ENCODE measurements at places on chromosomes 12 and 14. TPM values are rescaled to one million over a fixed set of nuclear protein-coding genes. Genes with fewer than 3 reads are reported as not detected.

DNA sequence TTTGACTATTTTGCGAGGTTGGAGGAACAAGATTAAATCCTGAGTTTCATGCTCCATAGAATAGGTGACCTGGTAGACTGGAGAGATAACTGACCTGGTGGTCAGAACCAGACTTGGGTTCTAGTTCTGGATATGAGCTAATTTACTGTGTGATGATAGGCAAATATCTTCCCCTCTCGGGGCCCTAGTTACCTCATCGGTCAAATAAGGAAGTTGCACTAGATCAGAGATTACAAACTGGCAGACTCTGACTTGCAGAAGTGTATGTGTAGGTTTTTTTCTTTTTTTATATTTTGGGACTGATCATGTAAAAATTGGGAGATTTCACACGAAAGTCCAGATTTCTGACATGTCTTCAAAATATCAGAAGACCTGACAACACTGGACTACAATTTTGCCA, 37.0 kb downstream of the RPH3A start:
- no peaks in the 10 kb centered on the region for H3K36me3 ChIP-seq
- no peaks in the 10 kb centered on the region for H3K27me3 ChIP-seq
- no peaks in the 10 kb centered on the region for H3K4me1 ChIP-seq
- H3K27ac ChIP-seq: no peak overlapping the region
- no peak for DNase-seq
- H3K4me3 ChIP-seq: no peak overlapping the region

DNA sequence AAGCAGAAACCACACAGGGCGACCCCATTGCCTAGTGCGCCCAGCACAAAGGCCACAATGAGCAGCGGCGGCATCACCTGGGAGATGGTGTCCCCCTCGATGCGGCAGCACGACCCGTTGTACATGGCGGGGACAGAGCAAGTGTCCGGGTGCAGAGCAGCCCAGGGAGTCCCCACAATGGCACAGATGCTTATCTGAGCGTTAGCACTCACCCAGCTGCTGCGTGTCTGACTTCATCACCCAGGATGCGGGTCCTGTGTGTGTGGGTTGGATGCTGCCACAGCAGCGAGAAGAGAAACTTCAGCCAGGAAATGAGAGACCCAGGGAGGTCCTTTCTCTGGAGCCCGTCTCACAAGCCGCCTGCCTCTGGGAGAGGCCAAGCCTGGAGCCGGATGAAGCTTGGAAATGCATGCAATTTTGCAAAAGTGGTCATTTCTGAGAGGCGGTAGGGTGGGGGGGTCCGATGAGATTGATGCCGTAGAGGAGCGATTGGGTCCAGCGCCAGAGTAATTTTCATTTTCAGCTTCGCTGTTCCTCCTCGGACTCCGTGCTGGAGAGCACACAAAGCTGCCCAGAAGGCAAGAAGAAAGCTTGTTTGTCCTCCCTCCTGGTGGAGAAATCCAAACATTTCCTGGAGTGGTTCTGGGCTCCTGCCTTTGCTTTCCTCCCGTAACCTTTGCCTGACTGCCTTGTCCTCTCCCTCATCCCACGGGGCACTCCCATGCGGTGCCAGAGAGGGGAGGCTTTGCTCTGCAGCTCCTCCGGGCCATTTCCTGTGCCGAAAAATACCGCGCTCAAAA, at the start of gene HCAR1:
Gene HCAR1 (minus strand): TSS at position 630 of the 800 bp plus-strand sequence. CDS start 505 bp downstream, at position 125.
- no peaks in the 10 kb centered on the region for H3K36me3 ChIP-seq
- DNase-seq: no peak
- H3K27me3 ChIP-seq: no peaks in the 10 kb centered on the region
- no peak within 1 kb of the TSS for H3K27ac ChIP-seq

Gene CEBPE
- not detected for total RNA-seq

GRCh38 chr14:53925201-53925766, 31.3 kb downstream of the BMP4 start:
- H3K36me3 ChIP-seq: no peaks in the 10 kb centered on the region
- no peak for DNase-seq
- no peak overlapping the region for H3K27ac ChIP-seq
- no peak overlapping the region for H3K4me3 ChIP-seq

Gene DCAF5
- total RNA-seq: 15.2 TPM

Gene CPNE6
- total RNA-seq: not detected

Gene FOXN4
- total RNA-seq: 0.35 TPM

DNA sequence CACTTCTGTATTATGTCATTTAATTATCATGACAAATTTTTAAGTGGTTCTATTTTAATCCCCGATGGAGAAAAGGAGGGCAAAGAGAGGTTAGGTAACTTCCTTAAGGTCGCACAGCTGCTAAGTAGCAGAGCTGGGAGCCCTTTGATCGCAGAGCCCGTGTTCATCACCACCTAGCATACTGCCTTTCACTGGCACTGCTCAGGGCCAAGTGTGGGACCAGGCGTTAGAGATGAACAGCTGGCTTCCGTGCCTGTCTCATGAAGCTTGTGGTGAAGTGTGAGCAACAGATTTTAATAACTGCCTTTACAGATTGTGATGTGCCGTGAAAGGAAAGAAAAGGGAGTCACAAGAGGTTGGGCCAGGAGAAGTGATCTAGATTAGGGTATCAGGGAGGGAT, 273.6 kb downstream of the AKAP6 start:
- H3K27ac ChIP-seq: no peak overlapping the region
- no peak for DNase-seq
- H3K4me3 ChIP-seq: no peak overlapping the region
- peaks cover 4% of the 10 kb centered on the region for H3K4me1 ChIP-seq
- H3K36me3 ChIP-seq: no peaks in the 10 kb centered on the region

DNA sequence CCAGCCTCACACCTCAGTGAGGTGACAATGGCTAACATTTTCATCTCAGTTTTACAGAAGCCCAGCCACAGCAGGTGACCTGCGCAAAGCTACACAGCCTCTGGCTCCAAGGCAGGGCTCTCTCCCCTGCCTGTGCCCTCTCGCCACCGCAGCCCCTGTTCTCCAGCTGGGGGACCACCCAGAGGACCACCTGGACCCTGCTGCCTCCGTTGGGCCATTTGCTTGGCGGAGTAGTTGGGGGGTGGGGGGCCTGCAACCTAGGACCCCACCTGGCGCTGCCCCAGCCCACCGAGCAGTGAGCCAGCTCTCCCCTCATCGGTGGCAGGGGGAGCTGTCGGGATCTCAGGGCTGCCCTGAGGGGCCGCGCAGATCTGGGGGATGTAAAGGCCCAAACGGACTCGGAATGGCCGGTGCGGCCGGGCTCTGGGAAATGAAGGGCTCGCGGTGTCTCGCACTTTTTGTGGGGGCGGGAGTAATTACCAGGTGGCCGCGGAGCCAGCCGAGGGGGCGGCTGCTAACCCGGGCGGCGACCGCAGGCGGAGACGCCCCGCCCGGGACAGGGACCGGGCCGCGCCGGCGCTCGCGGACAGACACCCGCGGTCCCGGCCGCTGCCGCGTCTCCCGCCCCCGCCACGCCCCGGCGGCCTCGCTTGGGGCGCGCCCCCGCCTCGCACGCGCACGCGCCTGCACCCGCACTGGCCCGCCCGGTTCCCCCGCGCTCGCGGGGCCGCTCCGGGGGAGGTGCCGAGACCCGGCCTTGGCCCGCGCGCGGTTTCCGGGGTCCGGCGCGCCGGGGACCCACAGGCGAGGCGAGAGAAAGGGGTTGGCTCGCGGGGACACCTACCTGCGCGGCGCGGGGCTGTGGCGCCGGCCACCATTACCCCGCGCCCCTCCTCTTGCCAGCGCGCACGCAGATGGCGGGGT, 8.6 kb upstream of the GPR68 start:
- H3K4me3 ChIP-seq: peak overlapping the region; percentile 80
- H3K27ac ChIP-seq: no peak overlapping the region
- H3K27me3 ChIP-seq: peaks cover 27% of the 10 kb centered on the region
- H3K36me3 ChIP-seq: no peaks in the 10 kb centered on the region
- peak; percentile 88 for DNase-seq

Gene WIF1
- total RNA-seq: 3.1 TPM

DNA sequence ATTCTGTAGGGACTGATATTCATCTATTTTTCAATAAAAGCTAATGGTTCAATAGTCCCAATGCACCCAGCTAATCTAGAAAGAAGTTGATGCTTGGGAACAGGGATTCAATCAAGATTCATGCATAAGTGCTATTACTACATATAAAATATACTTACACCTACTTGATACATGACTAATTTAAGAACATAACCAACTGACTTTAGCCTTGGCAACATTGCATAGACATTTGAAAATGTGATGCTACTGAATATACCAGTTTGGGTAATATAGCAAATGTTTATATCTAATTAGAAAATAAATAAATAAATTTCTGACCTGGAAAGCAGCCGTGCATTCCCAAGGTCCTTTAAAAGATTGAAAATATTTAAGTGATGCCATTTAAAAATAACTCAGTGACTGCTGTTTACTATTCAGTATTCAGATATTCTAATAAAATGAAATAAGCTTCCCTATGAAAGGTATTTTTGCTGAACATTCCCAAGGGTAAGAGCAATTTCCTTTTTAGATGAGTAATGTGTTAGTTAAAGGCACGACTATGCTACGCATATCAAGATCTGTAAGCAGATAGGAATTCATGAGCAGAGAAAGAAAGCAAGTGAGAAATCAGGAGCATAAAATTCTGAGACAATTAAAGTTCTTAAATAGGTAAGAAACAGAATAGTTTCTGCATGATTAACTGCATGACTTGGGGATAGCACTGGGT, 160.6 kb upstream of the SYT1 start:
- H3K27me3 ChIP-seq: no peaks in the 10 kb centered on the region
- no peak overlapping the region for H3K4me3 ChIP-seq
- no peaks in the 10 kb centered on the region for H3K4me1 ChIP-seq
- DNase-seq: no peak
- no peak overlapping the region for H3K27ac ChIP-seq

Gene TM9SF1
- total RNA-seq: 27.5 TPM

Gene CHPT1
- 23.0 TPM for total RNA-seq

GRCh38 chr14:99330316-99331240, 58.6 kb upstream of the BCL11B start:
- no peaks in the 10 kb centered on the region for H3K4me1 ChIP-seq
- no peak overlapping the region for H3K27ac ChIP-seq
- no peak for DNase-seq
- no peaks in the 10 kb centered on the region for H3K36me3 ChIP-seq
- no peaks in the 10 kb centered on the region for H3K27me3 ChIP-seq

DNA sequence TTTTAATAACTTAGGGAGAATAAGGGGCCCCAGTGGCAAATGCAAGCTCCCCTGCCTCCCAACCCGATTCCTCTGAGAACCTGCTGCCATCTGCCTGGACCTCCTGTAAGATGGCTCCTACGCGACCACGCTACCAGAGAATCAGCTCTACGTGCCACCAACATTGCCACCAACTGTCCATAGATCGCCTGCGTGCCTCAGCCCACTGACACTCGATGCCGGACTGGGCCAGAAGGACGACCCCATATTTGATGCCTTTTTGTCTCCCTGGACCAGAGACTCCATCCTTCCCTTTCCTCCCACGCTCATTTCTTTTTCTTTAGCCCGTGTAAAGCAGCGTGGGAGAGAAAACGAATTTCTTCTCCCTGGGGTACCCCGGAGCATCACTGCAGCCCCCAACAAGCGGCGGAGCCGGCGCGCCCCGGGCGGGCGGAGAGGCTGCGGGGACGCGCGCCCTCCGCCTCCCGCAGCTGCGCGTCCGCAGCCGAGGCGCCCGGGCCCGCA, 565 bp upstream of the KLHL42 start:
- H3K36me3 ChIP-seq: no peaks in the 10 kb centered on the region
- no peaks in the 10 kb centered on the region for H3K27me3 ChIP-seq
- peak; percentile 41 for DNase-seq
- H3K4me1 ChIP-seq: peaks cover 27% of the 10 kb centered on the region

DNA sequence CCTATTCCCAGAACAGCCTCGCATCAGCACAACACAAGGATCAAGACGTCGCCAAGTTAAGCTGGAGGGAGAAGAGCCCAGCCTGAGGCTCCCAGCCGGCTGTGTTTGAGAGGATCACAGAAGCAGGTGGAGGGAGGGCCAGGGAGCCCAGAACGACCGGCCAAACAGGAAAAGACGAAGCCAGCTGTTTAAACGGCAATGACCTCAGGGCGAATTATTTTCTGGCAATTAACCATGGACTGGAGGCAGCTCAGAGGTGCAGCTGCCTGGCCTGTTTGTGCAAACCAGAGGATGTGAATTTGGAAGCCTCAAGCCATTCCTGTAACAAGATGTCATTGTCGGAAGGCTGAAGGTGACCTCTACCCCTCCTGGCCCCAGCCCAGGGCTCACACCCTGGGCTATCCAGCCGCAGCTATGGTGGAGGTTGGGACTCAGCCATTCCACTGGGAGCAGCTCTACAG, 175.8 kb upstream of the PRMT8 start:
- H3K4me1 ChIP-seq: no peaks in the 10 kb centered on the region
- no peaks in the 10 kb centered on the region for H3K36me3 ChIP-seq
- no peak for DNase-seq
- no peaks in the 10 kb centered on the region for H3K27me3 ChIP-seq
- no peak overlapping the region for H3K27ac ChIP-seq
- no peak overlapping the region for H3K4me3 ChIP-seq

GRCh38 chr12:112308161-112308560, 74.1 kb downstream of the HECTD4 start:
- no peak overlapping the region for H3K27ac ChIP-seq
- DNase-seq: no peak
- H3K4me1 ChIP-seq: 0 out of 2 replicates have a peak, but pooled peaks cover 8% of the 10 kb centered on the region
- H3K36me3 ChIP-seq: peaks cover 7% of the 10 kb centered on the region

Gene CRIP2
- total RNA-seq: 5.0 TPM

Measured in GM23338 (cell line).